ENCODE measurements at places on chromosomes 2 and 18.
A peak's percentile ranks its signal among the peaks of the same experiment; 100 is the strongest.

DNA sequence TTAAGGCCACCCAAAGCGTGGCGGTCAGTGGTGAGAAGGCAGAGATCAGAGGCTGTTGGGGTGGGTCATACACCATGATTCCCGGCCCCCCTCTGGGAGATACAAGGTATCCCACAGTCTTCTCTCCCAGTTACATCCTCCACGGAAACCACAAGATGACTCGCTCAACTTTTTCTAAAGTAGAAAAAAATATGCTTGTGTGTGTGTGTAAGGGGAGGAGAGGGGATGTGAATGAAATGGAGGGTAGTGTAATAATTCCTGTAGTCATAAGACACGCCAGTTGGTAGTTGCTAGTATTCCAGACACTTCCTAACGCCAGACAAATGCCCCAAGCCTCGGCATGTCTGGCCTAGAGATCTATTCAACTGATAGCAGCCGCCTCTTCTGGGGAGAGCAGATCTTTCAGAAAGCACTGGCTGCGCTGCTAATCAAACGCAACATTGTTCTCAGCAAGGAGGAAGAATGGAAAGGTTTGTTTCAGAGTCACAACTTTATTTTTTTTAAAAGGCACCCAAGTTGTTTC lies 143.5 kb downstream of the TGIF1 start:
- no peak for DNase-seq

DNA sequence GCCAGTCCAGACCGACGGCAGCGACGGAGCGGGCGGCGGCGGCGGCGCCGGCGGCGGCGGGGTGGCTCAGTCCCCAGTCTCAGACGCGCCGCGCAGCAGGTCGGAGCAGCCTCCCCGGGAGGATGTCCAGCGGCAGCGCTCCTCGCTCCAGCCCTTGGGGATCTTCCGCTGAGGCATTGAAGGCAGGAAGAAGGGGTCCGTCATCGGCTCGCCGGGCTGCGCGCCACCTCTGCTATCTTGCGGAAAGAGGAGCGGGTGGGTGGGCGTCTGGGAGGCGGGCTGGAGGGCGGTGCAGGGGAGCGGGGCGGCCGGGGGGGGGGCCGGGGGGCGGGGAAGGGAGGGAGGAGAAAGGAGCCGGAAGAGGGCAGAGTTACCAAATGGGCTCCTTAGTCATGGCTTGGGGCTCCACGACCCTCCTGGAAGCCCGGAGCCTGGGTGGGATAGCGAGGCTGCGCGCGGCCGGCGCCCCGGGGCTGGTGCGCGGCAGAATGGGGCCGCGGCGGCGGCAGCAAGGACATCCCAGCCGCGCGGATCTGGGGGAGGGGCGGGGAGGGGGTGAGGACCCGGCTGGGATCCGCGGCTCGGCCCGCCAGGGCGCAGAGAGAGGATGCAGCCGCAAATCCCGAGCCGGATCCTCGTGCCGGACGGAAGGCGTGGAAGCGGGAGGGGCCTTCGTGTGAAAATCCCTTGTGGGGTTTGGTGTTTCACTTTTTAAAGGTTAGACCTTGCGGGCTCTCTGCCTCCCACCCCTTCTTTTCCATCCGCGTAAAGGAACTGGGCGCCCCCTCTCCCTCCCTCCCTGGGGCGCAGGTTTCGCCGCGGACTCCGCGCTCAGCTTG lies at the start of gene NETO1:
TSS of gene NETO1 (minus strand) at position 242 of the 839 bp plus-strand sequence. CDS start 696 bp downstream, outside the sequence.
- peak; percentile 24 for DNase-seq

GRCh38 chr2:1748176-1748740 lies 3.9 kb upstream of the PXDN start:
- DNase-seq: no peak

GRCh38 chr2:65212619-65213018 lies 15.0 kb upstream of the ACTR2 start:
- no peak for DNase-seq

GRCh38 chr2:86221066-86221684 lies 21.9 kb downstream of the MRPL35 start:
- DNase-seq: peak; percentile 56

- peak; percentile 67 for DNase-seq
These were observed 776 bp downstream of the EMILIN2 start for GRCh38 chr18:2847317-2848246.

- DNase-seq: no peak
These were observed 226.9 kb downstream of the TMEM163 start for GRCh38 chr2:134491771-134492441.

DNA sequence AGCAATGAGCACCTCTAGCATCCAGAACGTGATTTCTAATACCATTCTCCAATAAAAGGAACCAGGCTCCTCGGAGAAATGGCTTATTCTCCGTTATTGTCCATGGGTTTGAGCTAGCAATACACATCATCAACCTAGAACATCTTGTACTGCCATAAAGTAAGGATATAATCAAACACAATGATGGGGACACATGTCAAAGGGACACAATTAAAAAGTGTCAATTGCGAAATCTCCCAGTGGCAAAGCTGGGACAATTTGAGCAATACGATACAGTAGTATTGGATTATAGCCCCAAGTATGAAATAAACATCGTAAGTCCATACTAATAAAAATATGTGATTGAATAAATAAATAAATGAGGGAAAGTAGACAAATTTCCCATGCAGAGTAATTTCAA lies 108.4 kb downstream of the CTNNA2 start:
- DNase-seq: no peak

GRCh38 chr2:137237055-137237454 lies 471.7 kb downstream of the THSD7B start:
- no peak for DNase-seq

DNA sequence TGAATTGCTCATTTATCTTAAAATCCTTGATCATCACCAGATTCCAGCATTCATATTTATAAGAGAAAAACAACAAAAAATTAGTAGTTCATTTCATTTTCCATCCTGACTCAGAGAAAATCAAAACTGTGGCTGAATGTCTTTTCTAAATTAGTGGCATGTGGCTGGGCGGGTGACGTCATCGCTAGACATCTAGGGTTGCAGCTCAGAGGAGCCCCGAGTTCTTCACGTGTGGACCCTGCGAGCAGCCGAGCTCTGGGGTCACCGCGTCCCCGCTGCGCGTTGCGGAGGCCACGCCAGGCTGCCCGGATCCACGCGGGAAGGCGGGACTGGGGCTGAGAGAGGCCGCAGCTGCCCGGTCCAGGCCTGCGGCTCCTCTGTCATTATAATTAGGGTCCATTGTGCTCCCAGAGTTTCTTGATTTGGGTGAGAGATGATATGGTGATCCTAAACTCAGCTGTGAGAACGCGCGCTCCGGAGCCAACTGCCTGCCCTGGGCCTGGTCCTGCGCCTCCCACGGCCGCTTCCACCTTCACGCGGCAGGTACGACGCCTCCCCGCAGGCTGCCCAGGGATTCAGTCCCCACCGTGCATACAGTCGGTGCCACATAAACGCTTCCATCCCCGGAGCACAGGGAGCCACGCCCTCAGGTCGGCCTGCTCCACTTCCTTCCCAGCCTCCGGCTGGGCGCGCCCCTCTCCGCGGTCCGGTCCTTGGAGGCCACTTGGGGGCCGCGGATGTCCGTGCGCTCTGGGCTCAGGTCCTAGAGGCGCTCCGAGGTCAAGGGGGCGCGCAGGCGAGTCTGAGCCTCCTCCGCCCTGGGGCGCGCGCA lies 56.5 kb downstream of the TMEM18 start:
- DNase-seq: no peak

DNA sequence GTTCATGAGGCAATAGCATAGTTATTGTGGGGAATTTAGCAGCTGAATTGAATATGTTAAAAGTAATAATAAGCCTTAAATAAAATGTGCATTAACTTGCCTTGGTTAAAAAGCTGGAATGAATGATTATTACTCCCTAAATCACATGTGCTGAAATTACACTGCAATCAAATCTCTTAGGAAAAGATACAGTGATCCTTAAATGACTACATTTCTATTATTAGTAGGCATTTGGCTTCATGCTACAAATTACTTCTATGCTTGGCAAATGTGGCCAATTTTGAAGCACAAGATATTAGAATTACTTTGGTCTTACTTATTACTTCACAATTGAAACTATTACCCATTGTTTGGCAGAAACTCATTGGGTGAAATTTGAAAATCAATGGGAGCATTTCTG lies 5.4 kb downstream of the RND3 start:
- no peak for DNase-seq

DNA sequence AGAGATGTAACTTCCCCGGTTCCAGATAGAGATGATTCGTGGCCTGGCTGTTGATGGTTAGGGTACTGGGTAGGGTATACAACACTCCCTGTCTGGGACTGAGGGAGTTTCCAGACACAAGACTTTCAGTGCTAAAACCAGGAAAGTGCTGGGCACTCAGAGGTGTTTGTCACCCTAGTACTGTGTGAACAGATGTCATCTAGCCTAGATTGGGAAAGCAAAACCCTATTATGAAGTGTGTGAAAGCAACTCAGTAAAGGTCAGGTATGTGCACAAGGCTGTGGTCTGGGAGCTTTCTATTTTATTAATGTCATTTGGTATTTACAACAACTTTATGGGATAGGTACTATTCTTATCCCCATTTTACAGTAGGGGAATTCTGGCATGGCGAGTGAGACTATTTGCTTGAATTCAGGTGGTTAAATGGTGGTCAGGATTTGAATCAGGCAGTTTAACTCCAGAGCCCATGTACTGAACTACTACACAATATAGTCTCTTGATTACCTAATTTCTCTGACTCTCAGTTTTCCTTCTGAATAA lies 2.6 kb downstream of the BZW1 start:
- DNase-seq: no peak

DNA sequence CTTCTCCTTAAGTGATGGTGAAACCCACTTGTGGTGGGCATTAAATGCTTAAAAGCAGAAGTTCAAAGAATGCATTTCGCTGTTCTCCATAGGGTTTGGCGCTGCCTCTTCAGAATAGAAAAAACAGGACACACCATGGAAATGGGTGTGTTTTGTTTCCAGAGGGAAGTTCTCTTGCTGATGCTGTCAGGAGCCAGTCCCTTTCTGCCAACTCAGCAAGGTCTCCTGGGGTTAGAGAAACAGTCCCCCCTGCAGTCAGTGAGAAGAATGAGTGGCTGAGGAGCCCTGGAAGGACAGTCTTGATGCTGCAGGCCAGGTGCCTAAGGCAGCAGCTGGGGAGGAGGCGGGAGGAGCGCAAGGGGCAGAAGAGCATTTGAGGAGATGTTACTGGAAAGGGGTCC lies 37.8 kb upstream of the ASAP2 start:
- no peak for DNase-seq

GRCh38 chr2:121260370-121261154 lies 24.4 kb downstream of the TFCP2L1 start:
- no peak for DNase-seq

DNA sequence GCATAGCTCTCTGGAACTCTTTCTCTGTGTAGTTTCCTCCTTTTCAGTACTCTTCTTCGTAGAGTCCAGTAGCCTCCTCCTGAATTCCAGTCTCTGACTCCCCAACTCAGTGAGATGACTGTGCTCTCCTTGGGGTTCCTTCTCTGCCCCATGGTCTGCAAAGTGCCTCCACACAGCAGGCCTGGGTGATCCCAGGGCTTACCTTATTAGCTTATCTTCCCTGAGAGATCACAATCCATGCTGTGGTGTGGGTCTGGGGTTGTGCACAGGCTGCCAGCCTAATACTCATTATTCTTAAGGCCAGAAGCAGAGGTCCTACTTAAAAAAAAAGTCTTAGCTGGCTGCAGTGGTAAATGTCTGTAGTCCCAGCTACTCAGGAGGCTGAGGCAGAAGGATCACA lies 4.6 kb upstream of the GPR39 start:
- DNase-seq: no peak

GRCh38 chr2:43100362-43100882 lies 126.0 kb downstream of the ZFP36L2 start:
- no peak for DNase-seq

DNA sequence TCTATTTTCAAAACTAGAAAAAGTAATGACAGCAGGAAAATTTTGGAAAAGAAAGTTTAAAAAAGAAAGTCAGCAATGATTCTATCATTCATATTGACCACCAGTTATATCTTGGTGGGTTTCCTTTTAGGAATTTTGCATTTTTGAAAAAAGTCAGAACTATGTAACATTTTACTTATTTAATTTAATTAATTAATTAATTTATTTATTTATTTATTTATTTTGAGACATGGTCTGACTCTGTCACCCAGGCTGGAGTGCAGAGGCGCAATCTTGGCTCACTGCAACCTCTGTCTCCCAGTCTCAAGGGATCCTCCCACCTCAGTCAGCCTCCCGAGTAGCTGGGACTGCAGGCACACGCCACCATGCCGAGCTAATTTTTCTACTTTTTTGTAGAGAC lies 149.9 kb upstream of the ACAA2 start:
- no peak for DNase-seq

DNA sequence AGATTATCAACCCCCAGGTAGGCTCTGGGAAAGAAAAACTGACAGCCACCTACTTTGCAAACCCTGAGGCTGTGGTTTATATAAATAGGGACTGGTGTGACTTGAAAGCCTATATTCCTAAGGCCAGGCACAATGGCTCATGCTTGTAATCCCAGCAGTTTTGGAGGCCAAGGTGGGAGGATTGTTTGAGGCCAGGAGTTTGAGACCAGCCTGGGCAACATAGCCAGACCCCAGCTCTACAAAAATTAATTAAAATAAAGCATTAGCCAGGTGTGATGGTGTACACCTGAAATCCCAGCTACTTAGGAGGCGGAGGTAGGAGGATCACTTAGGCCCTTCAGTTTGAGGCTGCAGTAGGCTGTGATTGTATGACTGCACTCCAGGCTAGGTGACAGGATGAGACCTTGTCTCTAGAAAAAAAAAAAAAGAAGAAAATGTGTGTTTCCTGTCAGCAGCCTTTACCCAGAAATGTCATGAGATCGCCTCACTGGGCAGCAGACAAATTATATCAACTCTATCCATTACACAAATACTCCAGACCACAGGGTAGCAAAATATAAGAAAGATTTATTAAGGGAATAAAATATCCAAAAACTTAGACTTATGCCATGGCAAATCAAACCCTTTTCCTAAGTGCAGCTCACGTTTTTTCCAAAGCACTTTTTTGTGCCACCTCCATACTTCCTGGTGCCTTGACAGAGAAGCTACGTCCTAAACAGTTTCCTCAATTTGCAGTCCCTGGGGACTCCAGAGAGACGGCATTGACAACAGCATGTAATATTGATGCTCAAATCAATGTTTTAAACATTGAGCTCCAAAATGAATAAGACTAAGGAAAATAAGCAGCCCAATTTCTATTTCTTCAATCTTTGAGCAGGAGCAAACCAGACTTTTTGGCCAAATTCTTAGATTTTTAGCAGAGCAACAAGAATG lies 190.8 kb upstream of the NDUFV2 start:
- DNase-seq: no peak

DNA sequence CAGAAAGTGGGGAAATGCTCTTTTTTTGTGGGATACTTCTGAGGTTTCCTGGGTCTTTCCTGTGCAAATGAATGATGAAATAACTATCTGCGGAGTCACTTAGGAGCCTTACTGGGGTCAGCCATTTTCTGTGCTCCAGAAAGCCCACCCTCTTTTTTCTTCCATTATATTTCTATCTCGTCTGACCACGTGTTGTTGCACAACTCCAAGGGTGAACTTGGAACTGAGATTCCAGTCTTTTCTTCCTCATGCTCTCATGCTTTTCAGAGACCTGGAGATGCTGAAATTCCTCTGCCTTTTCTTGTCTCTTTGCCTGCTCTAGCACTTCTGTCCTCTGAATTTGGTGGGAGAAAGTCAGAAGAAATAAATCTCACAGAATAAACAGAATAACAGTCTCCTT lies 4.8 kb upstream of the SCYGR5 start:
- DNase-seq: no peak
